ENCODE measurements at places on chromosomes 5 and 9.

GRCh38 chr5:143031781-143032580 is 261.8 kb downstream of the ARHGAP26 start:
- DNase-seq = no peak

DNA sequence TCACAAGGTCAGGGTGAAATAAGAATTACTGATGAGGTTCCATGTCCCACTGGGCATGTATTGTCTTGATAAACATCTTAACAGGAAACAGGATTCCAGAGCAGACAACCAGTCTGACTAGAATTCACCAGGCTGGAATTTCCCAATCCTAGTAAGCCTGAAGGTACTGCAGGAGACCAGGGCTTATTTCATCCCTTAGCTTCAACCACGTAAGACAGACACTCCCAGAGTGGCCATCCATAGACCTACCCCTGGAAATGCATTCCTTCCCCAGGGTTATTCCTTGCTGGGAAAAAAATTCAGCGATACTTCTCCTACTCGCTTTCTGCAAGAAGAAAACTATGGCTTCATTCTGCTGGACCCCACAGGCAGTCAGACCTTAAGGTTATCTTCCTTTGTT is 785.4 kb downstream of the NR2F1-AS1 start:
- no peak for DNase-seq

- DNase-seq = no peak
Observed at GRCh38 chr5:176780176-176781053, 29.9 kb upstream of the UNC5A start.

- no peak for DNase-seq
Observed at GRCh38 chr5:159451197-159452052, 121.1 kb upstream of the IL12B start.

DNA sequence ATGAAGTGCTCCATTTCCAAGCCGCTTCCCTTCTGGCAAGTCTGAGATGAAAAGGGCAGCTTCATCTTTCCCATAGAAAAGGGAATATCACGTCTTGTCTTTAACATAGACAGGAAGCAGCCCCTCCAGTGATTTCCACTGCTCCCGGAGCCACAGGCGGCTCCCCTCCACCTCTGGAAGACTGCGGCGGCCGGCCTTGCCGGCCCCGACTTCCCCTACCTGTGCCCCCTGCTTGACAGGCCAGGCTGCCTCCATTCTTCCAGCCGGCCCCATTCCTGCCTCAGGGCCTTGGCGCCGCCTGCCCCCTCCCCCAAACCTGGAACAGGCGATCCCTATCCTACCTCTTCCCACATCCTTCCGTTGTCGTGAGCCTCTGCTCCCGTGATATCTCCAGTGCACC is 141.8 kb downstream of the ZNF354C start:
- no peak for DNase-seq

DNA sequence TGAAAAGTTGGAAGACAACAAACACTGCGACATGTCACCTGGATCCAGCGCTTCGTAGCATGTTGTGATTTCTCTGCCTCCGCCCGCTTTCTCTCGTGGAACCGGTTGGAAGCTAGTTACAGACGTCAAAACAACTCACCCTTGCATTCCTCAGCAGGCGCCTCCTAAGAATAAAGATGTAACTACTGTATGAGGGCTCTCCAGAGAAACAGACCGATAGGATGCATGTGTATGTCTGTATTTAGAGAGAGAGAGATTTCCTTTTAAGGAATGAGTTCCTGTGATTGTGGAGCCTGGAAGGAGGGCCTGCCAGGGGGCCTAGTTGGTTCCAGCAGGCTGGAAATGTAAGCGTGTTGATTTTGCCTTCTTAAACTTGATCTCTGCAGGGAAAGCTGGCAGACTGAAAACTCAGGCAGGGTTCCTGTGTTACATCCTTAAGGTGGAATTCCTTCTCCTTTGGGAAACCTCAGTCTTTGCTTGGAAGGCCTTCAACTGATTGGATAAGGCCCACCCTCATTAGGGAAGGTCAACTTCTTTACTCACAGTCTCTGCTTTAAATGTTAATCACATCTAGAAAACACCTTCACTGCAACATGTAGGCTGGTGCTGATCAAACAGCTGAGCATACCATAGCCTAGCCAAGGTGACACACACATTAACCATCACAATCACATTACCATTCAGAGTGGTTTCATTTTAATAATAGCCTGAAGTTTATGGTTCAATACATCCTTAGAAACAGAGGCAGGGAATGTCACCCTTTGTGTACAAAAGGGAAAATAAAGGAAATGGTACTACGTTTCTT is 163.8 kb downstream of the SYK start:
- no peak for DNase-seq

GRCh38 chr5:125311743-125312142 is 565.3 kb upstream of the ZNF608 start:
- DNase-seq = no peak

DNA sequence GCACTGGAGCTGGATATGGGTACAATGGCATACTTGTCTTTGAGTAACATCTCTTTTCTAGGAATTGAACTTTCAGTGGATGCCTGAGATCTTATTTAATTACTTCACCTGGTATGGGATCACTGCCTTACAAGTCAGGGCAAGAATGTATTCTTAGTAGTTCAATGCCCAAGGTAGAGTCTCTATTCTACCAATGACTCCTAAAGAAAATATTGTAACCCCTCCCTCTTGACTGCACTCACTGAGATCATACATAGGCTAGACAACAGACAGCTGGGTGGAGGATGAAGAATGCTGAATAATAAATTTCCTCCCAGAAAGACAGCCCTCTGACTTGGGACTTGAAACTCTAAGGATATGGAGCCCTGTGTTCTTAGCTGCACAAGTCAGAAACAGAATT is 1216.3 kb upstream of the ACO1 start:
- no peak for DNase-seq

DNA sequence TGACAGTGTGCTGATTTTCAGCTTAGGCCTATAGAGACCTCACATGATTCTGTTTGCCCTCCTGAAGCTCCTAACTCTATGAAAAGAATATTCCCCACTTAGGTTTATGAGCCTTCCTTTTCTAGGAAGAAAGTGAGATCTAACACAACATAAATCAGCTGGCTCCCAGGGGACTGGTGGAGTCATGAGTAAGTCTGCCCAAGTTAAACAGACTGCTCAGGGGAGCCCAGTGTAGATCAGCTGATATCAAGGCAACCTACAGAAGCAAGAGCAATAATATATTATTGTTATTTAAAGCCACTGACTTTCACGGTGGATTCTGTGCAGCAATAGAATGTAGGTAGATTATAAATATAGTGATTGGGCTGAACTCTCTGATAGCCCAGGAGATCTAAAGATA is 1978.6 kb upstream of the CDH6 start:
- no peak for DNase-seq

DNA sequence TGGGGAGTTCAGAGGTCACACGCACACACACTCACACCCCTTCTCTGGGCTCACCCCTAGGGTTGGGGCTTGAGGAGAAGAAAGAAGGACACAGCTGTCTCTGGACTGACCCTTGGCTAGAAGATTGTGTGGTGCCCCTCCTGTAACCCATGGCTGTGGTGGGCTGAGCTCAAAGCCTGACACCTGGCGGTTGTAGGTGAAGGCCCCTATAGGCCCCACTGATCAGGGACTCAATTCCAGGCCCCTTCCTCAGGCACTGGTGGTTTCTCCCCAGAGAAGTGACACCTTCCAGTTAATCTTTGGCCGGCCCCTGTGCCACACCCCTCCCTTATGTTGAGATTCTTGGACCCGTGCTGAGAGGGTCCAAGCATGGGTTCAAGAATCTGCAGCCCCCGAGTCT is 35.2 kb upstream of the CRB2 start:
- DNase-seq = no peak

DNA sequence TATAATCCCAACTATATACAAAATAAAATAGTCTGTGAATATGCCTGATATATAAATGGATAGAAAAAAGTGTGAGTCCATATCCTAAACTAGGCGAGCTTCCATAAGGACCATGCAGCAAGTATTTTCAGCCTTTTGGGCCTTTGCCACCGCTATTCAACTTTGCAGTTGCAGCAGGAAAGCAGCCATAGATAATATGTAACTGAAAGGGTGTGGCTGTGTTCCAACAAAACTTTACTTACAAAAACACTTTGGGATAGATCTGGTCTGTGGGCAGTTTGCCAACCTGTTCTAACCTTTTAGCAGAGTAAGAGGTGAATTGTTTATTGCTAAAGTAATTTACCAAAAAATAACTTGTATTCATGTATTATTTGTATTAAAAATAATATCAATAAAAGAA is 127.8 kb upstream of the GPR151 start:
- DNase-seq = no peak

- DNase-seq = no peak
Observed at GRCh38 chr9:75152416-75152815, 64.1 kb downstream of the OSTF1 start.

GRCh38 chr9:20200991-20201431 is 412.2 kb upstream of the SLC24A2 start:
- no peak for DNase-seq

DNA sequence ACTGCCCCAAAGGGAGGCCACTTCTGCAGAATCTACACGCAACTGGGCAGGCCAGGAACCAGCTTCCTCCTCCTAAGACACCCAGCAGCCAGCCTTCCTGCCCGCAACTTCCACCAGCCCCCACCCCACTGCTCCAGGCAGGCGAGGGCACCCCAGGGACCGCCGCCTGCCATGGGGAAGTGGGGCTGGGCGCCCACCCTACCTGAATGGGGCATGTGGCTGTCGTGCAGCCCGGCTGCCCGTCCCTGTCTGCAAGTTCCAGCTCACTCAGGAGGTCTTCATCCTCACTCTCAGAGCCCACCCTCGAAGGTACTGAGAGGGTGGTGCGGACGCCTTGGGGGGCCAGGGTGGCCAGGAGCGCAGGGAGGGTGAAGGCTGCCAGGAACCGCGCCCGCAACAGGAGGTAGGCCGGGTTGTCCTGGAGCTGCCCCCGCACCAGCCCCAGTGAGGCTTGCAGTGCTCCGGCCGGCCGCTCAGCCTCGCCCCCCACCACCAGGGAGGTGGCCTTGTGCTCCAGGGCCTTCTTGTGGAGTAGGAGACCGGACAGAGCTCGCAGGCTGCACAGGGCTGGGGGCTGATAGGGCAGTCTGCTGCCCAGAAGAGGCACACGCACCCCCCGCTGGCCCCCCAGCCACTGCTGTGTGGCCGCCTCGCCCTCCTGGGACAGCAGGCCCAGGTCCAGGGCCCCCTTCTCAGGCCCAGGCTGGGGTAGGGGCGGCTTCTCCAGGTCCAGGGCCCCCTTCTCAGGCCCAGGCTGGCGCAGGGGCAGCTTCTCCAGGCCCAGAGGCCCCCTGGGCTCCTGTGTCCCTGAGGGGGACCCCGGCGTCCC is 4.1 kb upstream of the CARD9 start:
- DNase-seq = no peak

DNA sequence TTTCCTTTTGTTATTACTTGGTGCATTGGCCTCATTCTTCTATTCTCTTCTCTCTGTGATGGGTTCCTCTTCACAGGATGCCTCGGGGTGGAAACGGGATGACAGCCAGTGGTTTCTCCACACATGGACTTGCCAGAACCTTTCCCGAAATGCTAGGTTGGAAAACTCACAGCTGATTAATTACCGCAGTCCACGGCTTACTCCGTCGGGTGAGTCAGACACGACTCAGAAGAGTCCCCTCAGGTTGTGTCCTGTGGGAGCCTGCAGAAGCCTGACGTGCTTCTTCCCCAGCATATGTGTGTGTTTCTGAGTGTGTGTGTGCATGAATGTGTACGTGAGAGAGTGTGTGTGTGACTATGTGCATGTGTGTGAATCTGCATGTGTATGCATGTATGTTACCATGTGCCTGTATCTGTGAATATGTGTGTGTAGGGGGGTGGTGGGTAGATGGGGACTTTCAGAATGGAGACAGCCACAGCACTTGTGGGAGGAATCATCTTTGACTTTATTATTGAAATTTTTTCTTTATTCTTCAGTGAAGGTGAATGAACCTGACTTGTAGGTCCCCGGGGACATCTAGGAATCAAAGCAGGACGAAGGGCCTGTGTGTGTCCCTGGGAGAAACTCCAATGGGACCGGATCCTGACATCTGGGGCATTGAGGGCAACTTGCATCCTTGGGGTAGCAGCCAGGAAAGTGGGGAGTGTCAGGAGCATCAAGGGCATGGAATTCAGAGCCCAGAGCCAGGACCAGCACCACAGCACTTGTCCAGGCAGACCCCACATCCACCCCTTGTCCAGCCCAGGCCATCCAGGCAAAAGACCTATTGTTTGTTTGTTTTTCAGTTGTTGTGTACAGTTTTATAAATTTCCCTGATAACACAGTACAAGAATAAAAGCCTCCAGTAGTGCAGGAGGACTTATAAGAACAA is 21.9 kb upstream of the MED10 start:
- DNase-seq = no peak

DNA sequence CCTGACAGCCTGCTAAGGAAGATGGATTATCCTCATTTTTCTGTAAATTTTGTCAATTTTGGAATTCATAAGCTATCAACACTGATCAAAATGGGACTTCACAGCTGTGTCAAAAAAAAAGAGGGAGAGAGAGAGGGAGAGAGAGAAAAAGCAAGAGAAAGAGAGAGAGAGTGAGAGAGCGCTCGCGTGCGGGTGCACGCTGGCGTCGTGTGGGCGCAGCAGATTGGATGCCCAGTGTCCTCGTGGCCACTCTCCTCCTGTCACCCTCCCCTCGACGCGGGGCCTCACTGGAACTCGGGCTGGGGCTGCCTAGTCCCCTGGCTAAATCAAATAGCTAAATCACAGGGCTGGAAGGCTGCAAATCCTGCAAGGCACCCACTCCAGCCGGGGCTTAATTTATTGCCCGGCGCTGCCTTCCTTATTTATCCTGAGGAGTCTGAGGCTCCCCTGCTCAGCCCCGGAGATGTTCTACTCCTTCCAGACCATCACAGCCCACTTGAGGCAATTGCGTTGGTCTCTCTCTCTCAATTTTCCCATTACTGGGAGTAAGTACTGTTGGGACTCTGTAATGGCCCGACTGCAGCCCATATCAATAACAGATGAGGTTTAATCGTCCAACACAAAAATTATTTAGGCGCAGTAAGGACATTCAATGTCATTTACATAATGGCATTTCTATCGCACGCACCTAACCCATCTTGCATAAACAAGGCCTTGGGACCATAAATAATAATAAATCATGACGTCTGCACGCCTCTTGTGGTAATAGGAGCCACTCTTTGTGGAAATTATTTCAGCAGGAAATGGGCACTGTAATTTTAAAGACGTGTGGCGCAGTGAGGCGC is 94.2 kb downstream of the PAX5 start:
- no peak for DNase-seq

GRCh38 chr5:88732181-88732633 is 150.8 kb downstream of the MEF2C start:
- DNase-seq = no peak

GRCh38 chr9:9612755-9613154 is 1000.0 kb downstream of the PTPRD start:
- DNase-seq = no peak

GRCh38 chr5:93677359-93677891 is 64.0 kb downstream of the POU5F2 start:
- DNase-seq = peak; percentile 86

GRCh38 chr5:179762781-179763176 is 30.2 kb downstream of the MAML1 start:
- DNase-seq = no peak

- no peak for DNase-seq
Observed at GRCh38 chr5:107821288-107821687, 150.6 kb upstream of the EFNA5 start.

Data from NCI-H510A (cell line).